ENCODE measurements at places on chromosomes 7 and 10.
A peak's percentile ranks its signal among the peaks of the same experiment; 100 is the strongest.

GRCh38 chr10:62657244-62657835 is 147.2 kb upstream of the ADO start:
- DNase-seq = no peak

GRCh38 chr7:125423458-125424155 is 494.0 kb upstream of the POT1 start:
- DNase-seq = no peak

- peak; percentile 97 for DNase-seq
Observed at GRCh38 chr10:124388823-124389612, 29.7 kb downstream of the OAT start.

DNA sequence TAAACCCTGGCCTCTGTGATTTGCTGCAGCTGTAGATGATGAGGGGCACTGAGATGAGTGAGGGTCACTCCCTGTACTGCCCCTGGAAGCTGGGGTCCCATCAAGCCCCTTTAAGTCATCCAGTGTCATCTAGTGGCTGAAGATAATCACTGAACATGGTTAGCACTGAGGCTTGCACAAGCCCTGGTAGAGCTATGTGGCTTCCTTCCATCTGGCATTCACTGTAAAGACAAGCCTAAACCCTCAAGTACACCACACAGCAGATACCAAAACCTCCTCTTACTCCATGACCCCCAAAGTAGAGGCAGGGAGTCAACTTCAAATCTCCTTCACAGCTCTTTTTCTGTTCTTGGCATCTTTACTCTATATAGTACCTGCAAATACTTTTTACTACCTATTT is 72.7 kb upstream of the MRLN start:
- no peak for DNase-seq

DNA sequence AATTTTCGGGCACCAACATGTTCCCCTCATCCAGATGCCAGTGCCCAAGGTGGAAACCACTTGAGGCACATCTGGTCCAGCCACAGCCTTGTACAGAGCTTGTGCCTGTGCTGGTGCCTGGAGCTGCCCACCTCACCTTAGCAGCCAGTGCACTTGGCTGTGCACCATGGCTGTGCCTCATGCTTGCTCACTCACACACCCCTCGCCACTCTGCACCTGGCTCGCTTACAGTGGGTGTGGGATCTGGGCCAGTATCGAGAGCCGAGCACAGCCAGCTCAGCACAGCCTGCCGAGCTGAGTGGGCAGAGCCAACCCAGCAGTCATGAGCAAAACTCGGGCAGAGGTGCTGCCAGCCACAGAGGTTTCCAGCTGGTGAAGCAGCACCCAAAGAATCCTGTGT is 139.9 kb upstream of the NUPR2 start:
- DNase-seq = no peak

DNA sequence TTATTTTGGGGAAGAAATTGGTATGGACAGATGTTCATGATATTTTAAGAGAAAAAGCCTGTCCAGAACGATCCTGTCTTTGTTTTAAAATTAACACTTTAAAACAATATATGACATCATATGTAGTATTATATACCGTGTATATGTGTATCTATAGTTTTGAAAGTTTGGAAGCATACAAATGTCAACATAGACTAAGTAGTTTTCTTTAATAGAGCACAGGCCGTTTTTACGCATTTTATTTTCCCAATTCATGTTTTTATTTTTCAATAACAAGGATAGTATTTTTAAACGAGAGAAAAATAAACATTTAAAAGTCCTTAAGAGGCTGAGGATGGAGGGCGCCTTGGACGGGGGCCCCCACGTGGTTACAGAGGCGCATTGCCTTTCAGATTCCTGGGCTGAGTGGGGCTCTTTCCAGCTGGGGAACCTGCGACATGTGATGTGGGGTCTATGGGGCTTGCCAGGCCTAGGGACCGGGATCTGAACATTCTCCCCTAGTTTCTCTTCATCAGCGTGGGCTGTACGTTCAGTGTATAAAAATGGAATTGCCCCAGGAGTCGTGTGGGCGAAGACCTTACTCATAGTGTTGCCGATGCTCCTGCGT is 127.8 kb upstream of the ZNF746 start:
- DNase-seq = no peak

GRCh38 chr7:77887567-77887966 is 89.0 kb downstream of the PHTF2 start:
- DNase-seq = no peak

GRCh38 chr10:36681751-36682632 is 443.4 kb upstream of the ANKRD30A start:
- no peak for DNase-seq

DNA sequence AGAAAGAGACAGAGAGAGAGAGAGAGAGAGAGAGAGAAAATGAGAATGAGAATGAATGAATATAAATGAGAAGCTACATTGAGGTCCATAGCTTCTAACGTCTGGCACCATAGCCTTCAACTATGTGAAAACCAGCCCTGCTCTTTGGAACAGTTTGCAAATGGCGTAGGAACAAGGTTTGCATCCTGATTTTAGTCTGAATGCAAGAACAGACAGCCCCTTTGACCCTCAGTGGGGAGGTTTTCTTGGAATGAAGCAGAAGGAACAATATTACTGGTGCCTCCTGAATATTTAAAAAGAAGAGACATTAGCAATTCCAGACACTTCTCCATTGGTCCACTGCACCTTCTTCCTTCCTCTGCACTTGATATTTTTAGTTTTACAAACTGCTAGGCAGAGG is 23.0 kb downstream of the LHPP start:
- no peak for DNase-seq

DNA sequence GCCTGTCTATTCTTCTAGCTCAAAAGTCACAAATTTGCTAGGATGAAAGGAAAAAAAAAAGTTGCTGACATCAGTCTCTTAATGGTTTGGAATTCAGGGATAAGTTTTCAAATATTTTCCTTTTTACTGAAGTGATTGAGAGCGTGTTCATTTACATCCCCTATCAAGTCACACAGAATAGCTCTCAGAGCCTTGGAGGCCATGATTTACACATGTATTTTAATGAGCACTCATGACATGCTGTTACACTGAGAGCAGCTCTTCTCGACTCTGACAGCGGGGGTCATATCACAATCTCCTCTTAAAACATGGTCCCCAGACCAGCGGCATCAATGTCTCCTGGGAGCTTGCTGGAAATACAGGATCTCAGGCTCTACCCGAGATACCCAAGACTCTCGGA is 232.7 kb downstream of the POU6F2 start:
- DNase-seq = no peak

DNA sequence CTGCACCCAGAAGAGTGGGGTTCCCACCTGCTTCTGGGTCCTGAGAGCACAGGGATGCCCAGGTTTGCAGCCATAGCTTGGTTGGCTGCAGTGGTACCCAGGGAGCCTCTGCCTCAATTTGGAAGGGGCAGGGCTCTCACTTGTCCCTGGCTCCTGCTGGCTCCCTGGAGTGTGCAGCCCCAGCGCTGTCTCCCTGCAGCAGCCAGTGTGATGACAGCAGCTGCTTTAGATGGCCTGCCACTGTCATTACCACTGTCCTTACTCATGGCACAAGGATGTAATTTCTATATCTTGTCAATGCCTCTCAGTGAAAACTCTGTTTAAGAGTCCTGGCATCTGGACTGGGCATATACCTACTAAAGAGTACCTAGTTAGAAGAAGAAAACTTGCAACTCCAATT is 250.9 kb downstream of the KIF20B start:
- DNase-seq = no peak

DNA sequence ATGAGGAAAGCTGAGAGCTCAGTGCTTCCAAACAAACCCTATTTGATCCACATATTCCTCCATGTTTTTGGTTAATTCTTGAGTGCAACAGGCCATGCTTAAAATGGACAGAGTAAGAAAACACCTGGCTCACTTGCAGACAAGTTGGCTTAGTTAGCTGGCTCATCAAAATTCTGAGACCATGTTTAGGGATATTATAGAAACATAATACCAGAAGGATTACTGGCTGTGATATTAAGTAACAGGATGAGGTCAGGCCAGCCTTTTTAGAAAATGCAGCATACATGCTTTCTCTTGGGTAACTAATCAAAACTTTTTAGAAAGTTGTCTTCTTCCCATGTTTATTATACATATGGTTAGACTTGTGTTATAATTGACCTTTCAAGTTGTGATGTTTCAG is 867.2 kb upstream of the LRRTM3 start:
- no peak for DNase-seq

- DNase-seq = no peak
Observed at GRCh38 chr7:150879345-150879744, 27.0 kb downstream of the AOC1 start.

- no peak for DNase-seq
Observed at GRCh38 chr10:78306358-78306757, 272.7 kb downstream of the RPS24 start.

DNA sequence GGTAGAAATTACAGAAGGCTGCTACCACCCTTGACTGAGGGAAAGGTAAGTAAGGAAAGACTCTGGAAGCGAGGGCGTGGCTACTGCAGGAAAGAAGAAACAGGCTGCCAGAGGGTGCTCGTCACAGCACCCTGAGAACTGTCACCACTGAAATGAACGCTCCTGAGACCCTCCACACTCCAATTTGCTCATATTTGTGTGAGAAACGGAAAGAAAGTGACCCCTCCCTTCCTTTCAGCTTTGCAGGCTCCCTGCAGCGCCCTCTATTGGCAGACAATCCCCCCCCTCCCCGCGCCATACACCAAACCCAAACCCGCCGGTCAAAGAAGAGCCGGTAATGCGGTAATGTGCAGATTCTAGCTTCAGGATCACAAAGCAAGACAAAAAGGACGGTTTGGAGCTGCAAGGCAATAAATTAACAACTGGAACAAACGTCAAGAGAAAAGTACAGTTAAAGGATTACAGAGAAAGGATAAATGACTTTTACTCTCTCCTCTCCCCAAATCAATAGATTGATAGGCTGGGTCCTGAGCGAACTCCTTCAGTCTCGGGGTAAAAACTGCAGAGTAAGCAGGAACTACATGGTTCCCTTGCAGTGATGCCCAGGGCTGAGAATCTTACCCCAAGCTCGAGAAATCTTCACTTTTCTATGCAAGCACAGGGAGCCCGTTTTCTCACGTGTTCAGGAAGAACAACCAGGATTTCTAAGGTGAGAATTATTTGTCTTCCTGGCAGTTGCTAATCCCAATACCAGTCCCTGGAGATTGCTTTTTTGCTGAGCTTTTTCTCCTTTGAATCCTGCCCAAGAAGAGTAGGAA is 47.6 kb downstream of the STEAP1B start:
- DNase-seq = peak; percentile 7

GRCh38 chr10:73810358-73810734 is 1.1 kb downstream of the NDST2 start:
- no peak for DNase-seq

GRCh38 chr7:143300959-143301935 is 13.1 kb downstream of the CASP2 start:
- DNase-seq = no peak

GRCh38 chr7:81873559-81873958 is 103.7 kb upstream of the HGF start:
- DNase-seq = no peak

DNA sequence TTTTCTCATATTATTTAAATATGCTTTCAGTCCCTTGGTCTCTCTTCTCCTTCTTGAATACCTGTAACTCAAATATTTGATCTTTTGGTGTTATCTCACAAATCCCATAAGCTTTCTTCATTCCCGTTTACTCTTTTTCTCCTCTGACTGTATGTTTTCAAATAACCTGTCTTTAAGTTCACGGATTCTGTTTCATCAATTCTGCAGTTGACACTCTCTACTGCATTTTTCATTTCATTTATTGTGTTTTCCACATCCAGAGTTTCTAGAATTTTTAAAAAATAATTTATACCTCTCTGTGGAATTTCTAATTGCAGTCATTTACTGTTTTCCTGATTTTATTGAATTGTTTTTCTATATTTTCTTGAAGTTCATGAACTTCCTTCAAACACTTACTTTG is 298.4 kb downstream of the PTPRN2 start:
- DNase-seq = no peak

DNA sequence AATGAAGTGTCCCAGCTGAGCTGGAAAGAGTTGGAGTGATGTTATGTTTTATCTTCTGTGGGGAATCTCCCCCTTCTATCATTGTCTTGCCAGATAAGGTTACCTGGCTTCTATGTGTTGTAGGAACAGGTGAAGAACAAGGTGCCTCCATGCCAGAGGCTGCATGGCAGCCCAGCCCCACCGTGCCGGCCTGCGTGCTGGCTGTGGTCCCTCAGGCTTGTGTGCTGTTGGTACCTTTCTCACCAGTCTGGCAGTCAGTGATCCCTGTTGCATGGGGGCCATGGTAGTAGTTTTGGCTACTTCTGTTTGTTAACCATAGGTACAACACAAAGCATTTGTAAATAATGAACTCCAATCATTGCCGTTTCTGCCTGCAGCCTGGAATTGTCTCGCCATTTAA is 37.9 kb downstream of the CCM2 start:
- no peak for DNase-seq

DNA sequence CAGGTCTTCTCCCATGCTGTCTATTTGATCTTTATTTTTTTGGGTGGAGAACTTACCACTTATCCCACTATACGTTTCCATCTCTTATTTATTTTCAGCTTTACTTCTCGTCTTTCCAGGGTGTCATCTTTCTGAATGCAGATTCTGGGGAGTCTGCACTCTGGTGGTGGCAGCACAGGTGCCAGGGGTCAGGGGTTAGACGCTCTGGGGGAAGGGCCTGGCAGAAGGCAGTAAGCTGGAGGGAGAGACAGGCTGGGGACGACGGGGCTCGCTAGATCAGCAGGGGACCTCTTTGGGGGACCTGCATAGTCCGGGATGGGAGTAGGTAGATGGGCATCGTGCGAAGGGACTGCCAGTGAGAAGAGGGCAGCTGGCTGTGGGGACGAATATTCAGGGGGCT is 22.3 kb downstream of the CHST12 start:
- DNase-seq = no peak

- no peak for DNase-seq
Observed at GRCh38 chr7:40162516-40162915, 27.7 kb downstream of the SUGCT start.

DNA sequence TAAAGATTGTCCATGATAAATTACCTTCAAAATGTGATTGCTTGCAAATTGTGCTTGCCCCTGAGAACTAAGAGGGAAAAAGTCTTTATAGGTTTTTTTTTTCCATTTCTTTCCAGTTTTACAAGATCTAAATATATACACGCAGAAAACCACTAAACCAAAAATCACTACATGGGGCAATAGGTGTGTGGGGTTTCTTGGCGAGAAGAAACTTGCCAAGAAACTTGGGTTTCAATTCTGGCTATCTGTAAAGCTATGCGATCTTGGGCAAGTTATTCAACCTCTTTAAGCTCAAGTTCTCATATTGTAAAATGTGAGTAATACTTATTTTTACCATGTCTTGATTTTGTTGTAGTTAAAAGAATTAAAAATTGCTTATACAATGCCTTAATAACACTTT is 17.0 kb downstream of the CUBN start:
- no peak for DNase-seq

Measured in stimulated activated CD4-positive, alpha-beta T cell treated with anti-CD3 and anti-CD28 coated beads, Interleukin-1b, Interleukin-23, amount 100 ng/mL, for 24 hours (primary cell).